Ovary (tissue), 10 donors: ENCODE measurements at places on chromosomes 6 and 20. TPM values are rescaled to one million over a fixed set of nuclear protein-coding genes. Genes with fewer than 3 reads are reported as not detected.

C20orf204 gene
- 0.20 TPM for polyA plus RNA-seq

FIG4 gene
- polyA plus RNA-seq = 17.5 TPM

DZANK1 gene
- 3.0 TPM for polyA plus RNA-seq

ANKRD60 gene
- polyA plus RNA-seq = not detected

ZNF292 gene
- polyA plus RNA-seq = 13.5 TPM

SLC17A9 gene
- 2.6 TPM for polyA plus RNA-seq

IPCEF1 gene
- polyA plus RNA-seq = 1.3 TPM

GPLD1 gene
- 1.2 TPM for polyA plus RNA-seq
